GM06990 (cell line): ENCODE measurements at places on chromosomes 6 and 20.
A peak's percentile ranks its signal among the peaks of the same experiment; 100 is the strongest.

DNA sequence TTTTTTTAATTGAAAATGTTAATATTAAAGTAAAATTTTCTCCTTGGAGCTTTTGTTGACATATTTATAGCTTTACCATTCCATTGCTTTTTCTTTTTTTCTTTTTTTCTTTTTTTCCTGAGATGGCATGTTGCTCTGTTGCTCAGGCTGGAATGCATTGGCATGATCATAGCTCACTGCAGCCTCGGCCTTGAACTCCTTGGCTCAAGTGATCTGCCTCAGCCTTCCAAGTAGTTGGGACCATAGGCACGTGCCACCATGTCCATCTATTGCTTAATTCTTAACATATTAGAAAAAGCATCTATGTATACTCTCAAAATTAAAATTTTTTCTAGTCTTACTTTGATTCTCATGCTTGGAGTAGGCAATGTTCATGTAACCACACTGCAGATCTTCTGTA lies 43.0 kb downstream of the RALGAPB start:
- DNase-seq: no peak

- DNase-seq: no peak
Measured at GRCh38 chr20:62772990-62773844, 23.1 kb upstream of the MRGBP start.

DNA sequence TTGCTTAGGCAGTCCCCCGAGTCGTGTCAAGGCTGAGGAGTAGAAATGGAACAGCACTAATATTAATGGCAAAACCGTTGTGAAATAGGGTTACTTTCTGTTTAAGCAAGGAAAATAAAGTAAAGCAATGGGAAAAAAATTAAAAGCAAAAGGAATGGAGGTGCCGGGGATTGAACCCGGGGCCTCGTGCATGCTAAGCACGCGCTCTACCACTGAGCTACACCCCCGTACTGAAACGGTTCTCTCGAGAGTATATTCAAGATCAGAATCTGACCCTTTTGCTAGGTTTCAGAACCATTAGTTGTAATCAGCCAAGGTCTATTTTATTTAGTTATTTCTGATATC lies 85.5 kb downstream of the TRIM27 start:
- DNase-seq: no peak

- DNase-seq: no peak
Measured at GRCh38 chr20:37490663-37491350, 30.2 kb upstream of the NNAT start.

DNA sequence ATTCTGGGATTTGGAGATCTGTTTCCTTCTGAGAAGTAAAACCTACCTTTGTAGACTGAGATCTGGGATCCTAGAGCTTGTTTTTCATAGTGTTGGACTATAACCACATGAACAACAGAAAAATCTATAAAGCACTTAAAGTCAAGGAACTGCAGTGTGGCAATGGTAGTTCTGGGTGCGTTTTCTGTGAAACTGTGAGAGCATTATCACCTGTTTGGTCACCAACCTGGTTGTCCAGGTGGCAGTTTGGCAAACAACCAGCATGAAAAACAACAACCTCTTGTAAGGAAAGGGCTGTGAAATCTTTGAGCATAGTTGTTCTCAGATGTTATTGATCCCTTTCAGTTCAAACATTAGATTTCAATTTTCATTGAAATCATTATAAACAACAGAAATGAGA lies 215.8 kb upstream of the CITED2 start:
- DNase-seq: no peak

- DNase-seq: no peak
Measured at GRCh38 chr20:45036044-45036755, 64.7 kb downstream of the KCNS1 start.

- no peak for DNase-seq
Measured at GRCh38 chr20:45085289-45085688, 15.6 kb downstream of the KCNS1 start.

DNA sequence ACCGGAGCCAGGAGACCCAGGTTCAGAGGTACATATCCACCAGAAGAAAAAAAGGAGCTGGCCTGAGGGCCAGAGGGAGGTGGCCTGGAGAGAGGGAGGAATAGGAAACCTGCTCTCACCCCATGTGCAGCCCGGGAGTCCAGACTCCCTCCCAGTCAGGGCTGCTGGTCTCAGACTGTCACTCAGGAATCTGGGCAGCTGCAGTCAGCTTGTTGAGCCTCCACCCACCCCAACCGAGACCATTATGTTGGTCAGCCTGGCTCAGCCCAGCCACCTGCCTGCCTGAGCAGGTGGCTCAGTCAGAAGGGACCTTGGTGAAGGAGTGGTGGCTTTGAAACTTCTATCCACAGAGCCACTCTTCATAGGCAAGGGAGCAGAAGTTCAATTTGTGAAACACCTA lies 53.3 kb upstream of the EPB41L1 start:
- DNase-seq: no peak

- peak; percentile 29 for DNase-seq
Measured at GRCh38 chr6:111011360-111012142, 29.7 kb downstream of the RPF2 start.

DNA sequence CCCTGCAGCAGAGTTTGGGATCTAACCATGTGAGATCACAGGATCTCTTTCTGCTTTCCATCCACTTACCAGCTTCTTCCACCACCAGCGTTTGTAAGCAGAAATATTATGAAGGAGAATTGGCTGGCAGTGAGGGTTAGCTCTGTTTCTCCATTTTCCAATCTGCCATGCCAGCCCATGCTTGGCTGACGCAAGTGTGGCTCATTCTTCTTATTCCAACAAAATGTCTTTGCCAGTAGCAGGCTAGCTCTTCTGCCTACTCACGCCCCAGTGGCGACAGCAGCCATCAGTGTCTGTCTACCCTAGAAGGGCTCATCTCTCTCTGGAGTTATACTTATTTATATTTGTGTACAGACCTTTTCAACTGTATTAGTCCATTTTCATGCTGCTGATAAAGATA lies 286.2 kb downstream of the FARS2 start:
- no peak for DNase-seq

DNA sequence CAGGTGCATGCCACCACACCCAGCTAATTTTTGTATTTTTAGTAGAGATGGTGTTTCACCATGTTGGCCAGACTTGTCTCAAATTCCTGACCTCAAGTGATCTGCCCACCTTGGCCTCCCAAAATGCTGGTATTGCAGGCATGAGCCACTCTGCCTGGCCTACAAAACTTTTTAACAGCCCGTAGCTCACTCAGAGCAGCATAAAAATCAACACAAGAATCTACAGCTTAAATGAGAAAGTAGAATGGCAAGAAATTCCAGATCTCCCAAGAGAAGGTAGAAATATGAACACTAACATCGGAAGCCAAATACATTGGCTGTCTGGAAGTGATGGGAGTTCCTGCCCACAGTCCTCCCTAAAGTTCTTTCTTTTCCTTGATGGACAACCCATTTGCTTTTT lies 43.7 kb downstream of the SCGN start:
- no peak for DNase-seq

DNA sequence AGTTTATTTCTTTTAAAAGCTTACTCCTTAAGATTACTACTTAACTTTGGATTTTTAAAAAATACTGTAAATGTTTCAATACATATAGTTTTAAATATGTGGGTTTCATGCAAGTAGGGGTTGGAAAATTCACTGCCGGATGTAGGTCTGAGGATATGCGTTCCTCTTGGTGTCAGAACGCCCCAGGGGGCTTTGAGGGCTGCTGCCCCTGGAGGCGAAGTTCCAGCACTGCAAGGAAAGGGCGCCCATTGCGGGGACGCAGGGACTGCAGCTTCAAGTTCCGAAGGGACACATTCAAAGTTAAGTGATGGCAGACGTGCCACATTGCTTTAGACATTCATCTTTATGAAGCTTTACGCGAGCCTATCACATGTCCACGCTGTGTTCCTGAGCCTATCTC lies 152.9 kb downstream of the SOD2 start:
- no peak for DNase-seq

DNA sequence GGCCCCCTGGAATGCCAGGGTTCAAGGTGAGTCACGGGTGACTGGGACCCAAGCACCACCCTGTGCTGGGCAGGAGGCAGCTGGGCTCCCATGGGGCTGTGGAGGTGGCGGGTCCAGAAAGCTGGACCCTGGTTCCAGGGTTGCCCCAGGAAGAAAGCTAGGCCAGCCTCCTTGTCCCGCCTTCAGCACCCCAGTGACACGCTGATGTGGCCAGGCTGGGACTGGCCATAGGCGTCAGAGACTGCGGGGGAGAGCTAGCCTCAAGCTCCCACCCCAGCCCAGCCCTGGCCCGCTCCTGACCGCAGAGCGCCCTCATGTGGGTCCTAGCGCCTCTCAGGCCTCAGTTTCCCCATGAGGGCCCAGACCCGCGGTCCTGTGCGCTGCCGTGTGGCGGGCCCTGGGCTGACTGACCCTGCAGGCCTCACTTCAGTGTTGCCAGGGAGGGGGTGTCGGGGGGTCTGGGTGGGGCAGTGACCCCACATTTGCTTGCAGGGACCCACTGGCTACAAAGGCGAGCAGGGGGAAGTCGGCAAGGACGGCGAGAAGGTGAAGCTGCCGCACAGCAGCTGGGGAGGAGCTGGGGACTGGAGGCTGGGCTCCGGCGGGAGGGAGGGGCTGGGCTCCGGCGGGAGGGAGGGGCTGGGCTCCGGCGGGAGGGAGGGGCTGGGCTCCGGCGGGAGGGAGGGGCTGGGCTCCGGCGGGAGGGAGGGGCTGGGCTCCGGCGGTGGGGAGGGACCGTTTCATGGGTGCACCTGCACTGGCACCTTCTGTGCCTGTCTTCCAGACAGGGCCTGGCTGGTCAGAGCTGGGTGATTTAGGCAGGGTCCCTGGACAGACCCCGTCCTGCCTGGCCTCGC lies 7.9 kb downstream of the COL9A3 start:
- DNase-seq: no peak

GRCh38 chr6:111423960-111424846 lies 58.8 kb downstream of the REV3L start:
- no peak for DNase-seq

DNA sequence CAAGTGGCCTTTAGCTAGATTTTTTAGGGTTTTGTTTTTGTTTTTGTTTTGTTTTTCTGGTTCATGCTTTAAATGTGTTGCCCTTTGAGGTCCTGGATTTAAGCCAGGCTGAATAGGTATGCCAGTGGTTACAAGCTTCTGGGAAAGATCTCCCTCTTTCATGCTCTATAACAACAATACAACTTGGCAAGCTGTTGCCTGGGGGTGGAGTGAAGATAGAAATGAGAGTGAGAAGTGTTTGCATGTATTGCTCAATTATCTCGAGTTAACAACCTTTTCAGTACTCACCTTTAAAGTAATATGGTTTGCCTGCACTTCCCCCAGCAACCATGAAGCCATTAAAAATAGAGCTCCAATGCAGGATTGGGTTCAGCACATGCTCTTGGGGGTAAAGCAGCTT lies 19.2 kb upstream of the HAO1 start:
- DNase-seq: no peak

- no peak for DNase-seq
Measured at GRCh38 chr6:92710048-92710447, 709.3 kb downstream of the EPHA7 start.

GRCh38 chr20:15596220-15596890 lies 976.9 kb downstream of the KIF16B start:
- DNase-seq: no peak

- DNase-seq: no peak
Measured at GRCh38 chr6:117142995-117143394, 122.4 kb upstream of the VGLL2 start.
